Camera-type eye (tissue), 1 donor: ENCODE measurements at places on chromosomes 2 and 18. TPM values are rescaled to one million over a fixed set of nuclear protein-coding genes. Genes with fewer than 3 reads are reported as not detected.

Gene ECEL1
- total RNA-seq: 19.0 TPM

Gene EMX1
- total RNA-seq: not detected

Gene TFCP2L1
- 1.1 TPM for total RNA-seq

Gene EDAR
- 0.66 TPM for total RNA-seq

Gene MC5R
- 0.33 TPM for total RNA-seq

Gene TRAF3IP1
- 19.4 TPM for total RNA-seq

Gene VWA3B
- not detected for total RNA-seq

Gene CABYR
- total RNA-seq: 7.0 TPM

Gene MTCL1
- 26.9 TPM for total RNA-seq

Gene TAF1B
- total RNA-seq: 46.5 TPM

Gene IL1RN
- total RNA-seq: 10.3 TPM

Gene VIL1
- not detected for total RNA-seq

Gene TTC27
- total RNA-seq: 33.1 TPM

Gene CYS1
- total RNA-seq: 9.7 TPM

Gene PLCL1
- total RNA-seq: 19.9 TPM

Gene VWC2L
- 11.5 TPM for total RNA-seq

Gene LHCGR
- 8.3 TPM for total RNA-seq

Gene ANKRD44
- total RNA-seq: 42.0 TPM

Gene TNFRSF11A
- total RNA-seq: 3.9 TPM

Gene HNRNPA3
- total RNA-seq: 183 TPM

Gene PFN4
- 4.1 TPM for total RNA-seq

Gene SPHKAP
- 8.7 TPM for total RNA-seq

Gene TUBB8B
- not detected for total RNA-seq

Gene SLC66A2
- total RNA-seq: 35.8 TPM

Gene CSRNP3
- 81.7 TPM for total RNA-seq

Gene CNDP1
- total RNA-seq: 9.9 TPM

Gene CRYGC
- 1,741 TPM for total RNA-seq

Gene FAM124B
- 8.2 TPM for total RNA-seq

Gene ALK
- 9.5 TPM for total RNA-seq

Gene SLC16A14
- 17.5 TPM for total RNA-seq

Gene MRPL44
- total RNA-seq: 49.7 TPM

Gene TMX3
- 108 TPM for total RNA-seq

Gene TGFA
- total RNA-seq: 3.4 TPM

Gene ANKRD30B
- not detected for total RNA-seq

Gene ASXL2
- 18.3 TPM for total RNA-seq

Gene PLGLB2
- total RNA-seq: 4.6 TPM

Gene PROM2
- total RNA-seq: 5.7 TPM

Gene KCNIP3
- total RNA-seq: 11.3 TPM

Gene KCNE4
- 17.8 TPM for total RNA-seq

Gene SULT1C4
- 39.4 TPM for total RNA-seq

Gene PPM1B
- 88.2 TPM for total RNA-seq

Gene TUBA3D
- total RNA-seq: not detected

Gene C2orf66
- total RNA-seq: 0.55 TPM

Gene NEURL3
- 0.27 TPM for total RNA-seq

Gene SRD5A2
- total RNA-seq: 6.9 TPM

Gene CGREF1
- total RNA-seq: 12.1 TPM

Gene DYNAP
- not detected for total RNA-seq
